Neuronal stem cell (in vitro differentiated cells): ENCODE measurements at places on chromosomes 11 and 22.

- DNase-seq = no peak
Observed at GRCh38 chr11:88101881-88102597, 73.2 kb downstream of the RAB38 start.

DNA sequence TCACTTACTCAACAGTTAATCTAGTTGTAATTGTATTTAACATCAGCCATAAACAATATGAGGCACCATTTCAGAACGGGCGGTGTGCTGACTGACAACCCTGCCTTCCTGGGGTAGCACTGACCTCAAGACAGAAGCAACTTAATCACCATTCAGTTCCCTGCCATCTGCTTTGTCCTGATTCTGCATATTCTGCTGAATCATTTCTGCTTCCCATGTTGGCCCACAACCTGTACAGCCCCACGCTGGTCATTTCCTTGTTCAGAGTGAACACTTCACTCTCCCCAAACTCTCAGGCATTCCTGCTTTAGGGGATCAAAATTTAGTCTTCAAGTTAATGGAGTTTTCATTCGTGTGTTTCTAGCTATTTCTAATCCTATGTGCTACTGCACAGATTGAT lies 132.3 kb upstream of the ZBED5 start:
- no peak for DNase-seq

DNA sequence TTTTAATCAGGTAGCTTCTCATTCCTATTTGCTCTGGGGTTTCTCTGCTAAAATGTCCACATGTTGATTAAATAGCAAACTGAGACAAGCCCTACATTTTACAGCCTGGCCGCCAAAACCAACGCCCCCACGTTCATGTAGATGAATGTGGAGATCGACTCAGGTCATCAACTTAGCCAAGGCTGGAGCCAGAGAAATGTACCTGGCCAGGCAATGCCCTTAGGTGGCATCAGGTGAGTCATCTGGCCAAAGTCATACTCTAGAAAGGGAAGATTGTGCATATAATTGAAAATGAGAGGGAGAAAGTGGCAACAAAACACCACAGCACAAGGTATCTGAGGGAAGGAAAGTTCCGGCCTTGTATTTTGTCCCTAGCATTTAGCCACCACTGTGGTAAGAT lies 37.1 kb upstream of the CCDC89 start:
- DNase-seq = no peak

- peak; percentile 70 for DNase-seq
Observed at GRCh38 chr22:37166675-37167066, 17.0 kb upstream of the IL2RB start.
